HEK293T (cell line): ENCODE measurements at places on chromosomes 2 and 18.

- no peak for DNase-seq
Observed at GRCh38 chr2:229798446-229799155, 84.2 kb upstream of the DNER start.

GRCh38 chr2:127953849-127954248 is 68.1 kb upstream of the AMMECR1L start:
- no peak for DNase-seq

- DNase-seq, result no peak
Observed at GRCh38 chr2:128416806-128417205, 98.1 kb upstream of the HS6ST1 start.

DNA sequence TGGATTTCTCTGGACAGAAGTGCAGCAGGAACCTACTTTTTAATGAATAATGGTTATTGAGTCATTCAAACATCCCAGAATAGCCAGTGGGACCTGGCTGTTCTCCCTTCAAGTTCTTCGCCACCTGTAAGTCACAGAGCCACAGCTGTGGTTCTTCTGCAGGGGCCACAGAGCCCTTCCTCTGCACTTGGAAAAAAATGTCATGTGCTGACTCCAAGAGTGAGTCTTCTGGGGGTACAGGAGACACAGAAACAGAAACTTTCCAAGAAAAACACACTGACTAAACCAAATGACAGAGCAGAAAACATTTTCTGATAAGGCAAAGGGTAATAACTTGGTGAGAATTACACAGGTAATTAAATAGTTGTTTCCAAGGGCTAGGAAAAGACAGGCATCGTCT is 68.7 kb upstream of the FN1 start:
- no peak for DNase-seq

- no peak for DNase-seq
Observed at GRCh38 chr2:62672601-62673000, 32.9 kb upstream of the EHBP1 start.

- DNase-seq, result no peak
Observed at GRCh38 chr2:25255745-25256487, 85.8 kb downstream of the DNMT3A start.

DNA sequence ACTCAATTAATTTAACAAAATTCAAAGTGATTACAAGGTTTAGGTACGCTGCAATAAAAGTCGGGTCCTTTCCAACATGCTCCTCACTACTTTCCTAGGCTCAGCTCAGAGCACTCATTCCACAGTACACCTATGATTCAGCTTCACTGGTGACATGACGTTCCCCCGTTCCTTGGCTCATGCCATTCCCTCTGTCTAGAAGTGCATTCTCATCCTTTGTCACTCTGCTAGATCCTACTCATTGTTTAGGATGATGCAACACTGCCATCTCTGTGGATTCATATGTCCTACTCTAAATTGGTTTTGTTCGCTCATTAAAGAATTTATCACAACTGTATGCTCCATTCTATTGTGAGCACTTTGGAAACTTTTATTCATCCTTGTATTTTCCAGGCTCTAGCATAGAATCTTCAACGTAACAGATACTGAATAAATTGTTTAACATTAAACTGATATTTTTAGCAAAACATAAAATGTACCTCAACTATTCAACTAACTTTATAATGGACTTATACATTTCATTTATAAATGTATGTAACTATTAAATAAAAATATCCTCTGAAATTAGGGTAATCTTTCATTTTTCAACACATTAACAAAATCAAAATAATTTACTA is 78.6 kb downstream of the FAM228A start:
- DNase-seq, result no peak

DNA sequence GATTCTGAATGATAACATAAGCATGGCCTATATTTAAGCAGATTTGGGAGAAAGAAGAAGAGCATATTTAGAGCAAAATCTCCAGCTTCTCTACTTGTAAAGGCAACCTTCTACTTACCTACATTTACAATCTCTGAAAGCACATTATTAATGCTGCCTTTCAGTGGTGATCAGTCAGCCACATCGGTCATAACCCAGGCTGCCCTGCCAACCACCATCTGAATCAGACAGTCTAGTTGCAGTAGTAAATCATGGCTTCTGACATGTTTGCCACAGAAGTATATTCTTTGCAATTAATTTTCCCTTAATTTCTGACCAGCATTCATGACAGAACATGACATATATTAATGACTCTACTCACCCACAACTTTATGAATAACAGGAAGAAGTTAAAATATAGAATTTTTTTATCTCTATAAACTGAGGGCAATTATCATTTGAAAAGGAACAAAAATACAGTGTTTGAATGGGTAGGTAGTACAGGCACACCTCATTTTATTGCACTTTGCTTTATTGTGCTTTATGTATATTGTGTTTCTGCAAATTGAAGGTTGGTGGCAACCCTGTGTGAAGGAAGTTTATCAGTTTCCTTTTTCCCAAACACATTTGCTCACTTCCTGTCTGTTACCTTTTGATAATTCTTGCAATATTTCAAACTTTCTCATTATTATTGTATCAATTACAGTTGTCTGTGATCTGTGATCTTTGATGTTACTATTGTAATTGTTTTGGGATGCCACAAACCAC is 531.6 kb upstream of the CHAC2 start:
- DNase-seq, result no peak

DNA sequence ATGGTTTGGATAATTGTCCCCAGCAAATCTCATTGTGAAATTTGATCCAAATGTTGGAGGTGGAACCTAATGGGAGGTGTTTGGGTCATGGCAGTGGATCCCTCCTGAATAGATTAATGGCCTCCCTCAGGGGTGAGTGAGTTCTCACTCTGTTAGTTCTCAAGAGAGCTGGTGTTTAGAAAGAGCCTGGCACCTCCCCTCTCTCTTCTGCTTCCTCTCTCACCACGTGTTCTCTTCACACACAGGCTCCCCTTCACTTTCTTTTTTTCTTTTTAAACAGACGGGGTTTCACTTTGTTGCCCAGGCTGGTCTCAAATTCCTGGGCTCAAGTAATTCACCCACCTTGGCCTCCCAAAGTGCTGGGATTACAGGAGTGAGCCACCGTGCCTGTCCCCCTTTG is 111.6 kb upstream of the LTBP1 start:
- no peak for DNase-seq
